ENCODE measurements at places on chromosomes 11 and 22.

- DNase-seq = no peak
These were observed 106.1 kb upstream of the LUZP2 start for GRCh38 chr11:24390762-24391161.

DNA sequence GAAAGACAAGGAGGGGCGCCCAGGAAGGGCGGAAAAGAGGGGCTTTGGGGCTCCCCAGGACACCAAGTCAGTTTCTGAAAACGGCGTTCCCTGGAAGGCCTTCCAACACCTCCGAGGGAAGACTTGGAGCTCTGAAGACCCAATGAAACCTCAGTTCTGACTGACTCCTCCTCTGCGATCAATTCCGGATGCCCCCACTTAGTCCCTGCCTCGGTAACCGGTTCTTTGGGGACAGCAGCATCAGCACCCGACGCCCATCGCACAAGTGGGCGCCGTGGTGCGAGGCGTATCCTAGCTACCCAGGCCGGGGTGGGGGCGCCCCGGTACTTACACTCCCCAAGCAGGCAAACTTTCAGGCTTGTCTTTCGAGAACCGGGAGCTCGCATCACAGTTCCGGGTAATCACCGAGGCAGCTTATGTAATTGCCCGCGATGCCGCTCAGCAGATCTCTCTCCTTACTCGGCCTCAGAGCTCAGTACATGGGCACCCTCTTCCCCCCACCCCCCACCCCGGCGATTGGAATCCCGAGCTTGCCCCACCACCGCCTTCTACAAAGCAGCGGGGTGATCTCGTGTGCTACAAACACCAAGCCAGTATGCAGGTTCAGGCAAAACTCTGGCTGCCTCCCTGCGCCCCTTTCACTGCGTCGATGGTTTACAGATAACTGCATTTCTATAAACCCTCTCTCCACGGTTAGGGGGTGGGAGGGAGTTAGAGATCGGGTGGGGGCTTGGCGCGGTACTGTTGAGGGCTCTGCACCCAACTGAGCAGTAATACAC is 2.0 kb downstream of the TENM4 start:
- DNase-seq = peak; percentile 3

GRCh38 chr11:85756401-85757200 is 54.3 kb downstream of the SYTL2 start:
- no peak for DNase-seq

- no peak for DNase-seq
These were observed 18.5 kb downstream of the BLID start for GRCh38 chr11:122097419-122098001.

All from inflammatory macrophage (primary cell).